Lower leg skin (tissue), 4 donors: ENCODE measurements at places on chromosomes 2 and 18. TPM values are rescaled to one million over a fixed set of nuclear protein-coding genes. Genes with fewer than 3 reads are reported as not detected.

GRCh38 chr2:196242131-196242620, 70.8 kb upstream of the STK17B start:
- no peak for DNase-seq

- no peak for DNase-seq
Observed at GRCh38 chr2:229669841-229670240, 44.5 kb downstream of the DNER start.

DNA sequence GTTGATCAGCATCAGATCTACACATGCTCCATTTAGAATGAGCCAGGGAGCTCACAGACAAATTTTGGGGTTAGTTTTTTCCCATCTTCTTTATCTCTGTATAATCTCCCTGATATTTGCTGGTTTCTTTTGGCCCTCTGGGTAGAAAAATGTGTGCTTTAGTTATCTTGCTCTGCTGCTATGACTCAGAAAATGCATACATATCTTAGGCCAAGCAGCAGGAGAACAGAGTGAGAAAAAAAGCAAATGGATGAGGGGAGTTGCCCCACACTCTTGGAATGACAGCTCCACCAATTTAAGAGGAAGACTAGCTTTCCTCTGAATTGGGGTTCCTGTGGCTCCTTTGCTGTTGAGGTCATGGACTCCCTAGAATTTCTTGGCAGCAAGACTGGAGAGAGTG, 331.8 kb downstream of the KCNJ3 start:
- DNase-seq, result no peak

DNA sequence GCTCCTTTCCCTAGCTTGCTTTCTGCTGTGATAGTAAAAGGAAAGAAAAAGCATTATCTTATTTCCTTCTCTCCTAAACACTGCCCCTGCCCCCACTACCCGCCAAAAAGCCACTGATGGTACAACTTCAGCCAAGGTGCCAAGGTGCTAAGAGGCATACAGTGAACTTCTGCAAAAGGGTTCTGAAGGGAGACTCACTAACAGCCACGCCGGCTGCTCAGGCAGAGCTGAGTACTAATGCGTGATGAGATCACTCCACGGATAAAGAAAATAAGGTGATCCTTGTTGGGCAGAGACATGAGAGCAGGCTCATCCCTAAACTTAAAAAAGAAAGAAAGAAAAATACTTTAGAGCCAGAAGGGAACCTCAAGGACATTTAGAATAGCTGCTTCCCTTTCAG, 60.5 kb upstream of the PXDN start:
- no peak for DNase-seq

DNA sequence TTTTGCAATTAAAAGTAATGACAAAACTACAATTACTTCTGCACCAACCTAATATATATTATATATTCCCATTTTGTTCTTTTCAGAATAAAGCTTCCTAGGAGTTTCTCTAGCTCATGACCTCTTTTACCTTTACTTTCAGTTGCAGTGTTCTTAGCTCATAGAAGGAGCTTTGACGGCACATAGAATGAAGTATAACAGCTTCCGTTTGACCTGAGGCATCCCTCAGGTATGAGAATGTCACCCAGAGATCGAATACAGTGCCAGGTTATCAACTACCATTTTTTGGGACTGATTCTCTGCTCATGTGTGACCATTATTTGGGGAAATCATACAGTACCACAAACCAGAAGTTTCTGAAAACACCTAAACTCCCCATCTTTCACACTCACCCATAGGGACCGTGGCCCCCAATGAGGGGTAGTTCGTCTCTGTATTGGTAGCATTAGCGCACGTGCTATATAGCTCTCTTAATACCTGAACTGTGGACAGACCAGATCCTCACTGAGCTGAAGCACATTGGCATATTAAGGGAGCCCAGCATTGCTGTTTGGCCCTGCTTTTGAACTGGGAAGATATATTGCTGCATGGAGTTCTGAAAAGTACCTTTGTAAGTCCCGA, 123.0 kb downstream of the SPTBN1 start:
- no peak for DNase-seq

THSD7B gene
- total RNA-seq, result not detected

ANO7 gene
- total RNA-seq, result 0.49 TPM

ACMSD gene
- total RNA-seq, result not detected
